ENCODE measurements at places on chromosomes 5 and 9.
A peak's percentile ranks its signal among the peaks of the same experiment; 100 is the strongest.

- no peak for DNase-seq
Observed at GRCh38 chr5:178249191-178249989, 16.8 kb upstream of the PHYKPL start.

- peak; percentile 59 for DNase-seq
Observed at GRCh38 chr9:129624168-129624759, 1.7 kb upstream of the NTMT1 start.

GRCh38 chr5:23234197-23234596 lies 273.2 kb upstream of the PRDM9 start:
- DNase-seq = no peak

GRCh38 chr5:175829813-175830585 lies 41.4 kb upstream of the CPLX2 start:
- no peak for DNase-seq

GRCh38 chr5:149203921-149204441 lies 62.7 kb downstream of the ABLIM3 start:
- no peak for DNase-seq

- peak; percentile 47 for DNase-seq
Observed at GRCh38 chr9:93064392-93065134, 6.1 kb downstream of the SUSD3 start.

- DNase-seq = no peak
Observed at GRCh38 chr9:1701113-1701512, 314.0 kb upstream of the SMARCA2 start.

- no peak for DNase-seq
Observed at GRCh38 chr9:72947984-72948465, 4.8 kb downstream of the ALDH1A1 start.

DNA sequence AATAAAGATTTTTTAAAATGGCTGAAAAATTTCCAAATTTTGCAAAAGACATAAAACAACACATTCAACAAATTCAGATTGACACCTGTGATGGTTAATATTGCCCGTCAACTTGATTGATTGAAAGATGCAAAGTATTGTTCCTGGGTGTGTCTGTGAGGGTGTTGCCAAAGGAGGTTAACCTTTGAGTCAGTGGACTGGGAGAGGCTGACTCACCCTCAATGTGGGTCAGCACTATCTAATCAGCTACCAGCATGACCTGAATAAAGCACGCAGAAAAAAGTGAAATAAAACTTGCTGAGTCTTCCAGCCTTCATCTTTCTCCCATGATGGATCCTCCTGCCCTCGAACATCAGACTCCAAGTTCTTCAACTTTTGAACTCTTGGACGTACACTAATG lies 868.0 kb upstream of the CTNND2 start:
- DNase-seq = no peak

DNA sequence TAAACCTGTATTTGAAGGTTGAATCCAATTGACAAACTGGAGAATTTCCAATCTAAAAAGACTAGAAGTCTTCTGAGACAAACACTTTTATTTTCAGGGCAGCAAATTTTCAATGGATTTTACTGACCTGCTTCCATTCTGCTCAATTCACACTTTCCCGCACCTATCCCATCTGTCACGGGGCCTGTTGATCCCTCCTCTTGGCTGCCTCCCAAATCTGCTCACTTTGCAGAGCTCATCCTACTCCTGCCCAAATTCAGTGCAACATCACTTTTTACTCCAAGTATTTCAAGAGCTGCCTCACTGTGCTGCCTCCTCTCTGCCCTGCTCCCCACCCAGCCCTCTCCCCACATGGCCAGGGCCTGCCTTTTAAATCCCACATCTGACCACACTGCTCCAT lies 35.1 kb downstream of the GOLM1 start:
- no peak for DNase-seq

DNA sequence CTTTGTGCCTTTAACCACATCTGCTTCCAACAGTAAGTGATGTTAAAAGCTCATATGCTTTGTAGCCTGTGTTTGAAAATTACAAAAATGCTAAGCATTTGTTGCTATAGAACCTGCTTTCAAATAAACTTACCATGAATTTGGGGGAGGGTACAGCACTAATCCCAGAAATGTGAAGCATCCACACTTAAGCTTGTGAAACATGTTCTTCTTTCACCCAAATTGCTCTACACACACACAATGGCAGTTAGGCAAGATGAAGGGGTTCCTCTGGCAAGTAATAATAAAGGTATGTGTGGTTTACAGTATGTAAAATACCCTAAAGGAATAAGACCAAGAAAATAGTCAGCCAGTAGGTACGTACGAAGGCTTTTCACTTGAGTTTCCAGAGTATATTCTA lies 165.6 kb downstream of the SMARCA2 start:
- DNase-seq = no peak

GRCh38 chr9:106421772-106422171 lies 441.2 kb upstream of the ZNF462 start:
- DNase-seq = no peak

GRCh38 chr9:6034954-6035353 lies 19.5 kb upstream of the RANBP6 start:
- DNase-seq = no peak

- no peak for DNase-seq
Observed at GRCh38 chr5:105630803-105631202, 2039.9 kb downstream of the EFNA5 start.

DNA sequence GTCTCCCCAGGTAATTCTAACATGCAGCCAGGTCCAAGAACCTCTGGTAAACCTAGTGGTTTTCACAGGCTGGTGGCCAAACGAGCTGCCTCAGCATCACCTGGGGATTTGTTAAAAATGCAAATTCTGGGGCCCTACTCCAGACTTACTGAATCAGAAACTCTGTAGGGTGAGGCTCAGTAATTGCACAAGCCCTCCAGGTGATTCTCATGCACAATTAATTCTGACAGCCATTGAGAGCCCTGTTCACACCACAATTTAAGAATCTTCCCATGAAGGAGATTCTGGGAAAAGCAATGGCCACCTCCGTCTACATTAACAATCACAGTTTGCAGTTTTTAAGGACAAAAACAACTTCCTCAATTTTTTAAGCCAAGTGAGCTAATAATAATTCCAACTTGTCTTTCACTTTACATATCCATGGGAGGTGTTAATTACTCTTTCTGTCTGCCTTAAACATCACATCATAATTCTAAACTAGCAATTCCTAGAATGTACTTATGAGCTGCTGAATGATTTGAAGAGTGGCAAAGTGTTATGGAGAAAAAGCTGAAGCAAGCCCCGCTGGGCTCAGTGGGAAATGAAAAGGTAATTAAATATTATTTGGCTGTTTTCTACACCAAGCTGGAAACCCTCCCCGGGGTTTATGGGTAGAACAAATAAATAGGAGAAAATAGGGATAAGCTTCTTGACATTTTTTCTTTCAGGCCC lies 70.0 kb downstream of the GLDC start:
- no peak for DNase-seq
